ENCODE measurements at places on chromosomes 6 and 20.
A peak's percentile ranks its signal among the peaks of the same experiment; 100 is the strongest.

DNA sequence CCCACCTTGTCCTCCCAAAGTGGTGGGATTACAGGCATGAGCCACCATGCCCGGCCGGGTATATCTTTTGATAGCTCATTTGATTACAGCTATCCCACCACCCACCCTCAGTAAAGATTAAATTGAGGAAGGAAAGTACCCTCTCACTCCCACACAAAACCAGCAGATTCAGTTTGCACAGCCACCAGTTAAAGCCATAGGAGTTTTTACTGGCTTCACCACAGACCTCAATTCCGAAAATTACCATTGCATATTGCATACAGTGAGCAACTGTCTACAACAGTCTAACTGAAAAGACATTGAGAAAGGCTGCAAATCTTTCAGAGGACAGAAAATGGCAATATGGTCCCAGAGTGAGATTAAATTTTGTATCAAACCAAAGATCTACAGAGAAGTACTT, 34.9 kb downstream of the ESF1 start:
- no peak for DNase-seq

GRCh38 chr6:50927800-50928199, 109.1 kb downstream of the TFAP2B start:
- DNase-seq, result no peak

- no peak for DNase-seq
These were observed 85.3 kb downstream of the GJA10 start for GRCh38 chr6:89979481-89980119.

GRCh38 chr6:140039364-140039763, 664.9 kb upstream of the CITED2 start:
- no peak for DNase-seq

DNA sequence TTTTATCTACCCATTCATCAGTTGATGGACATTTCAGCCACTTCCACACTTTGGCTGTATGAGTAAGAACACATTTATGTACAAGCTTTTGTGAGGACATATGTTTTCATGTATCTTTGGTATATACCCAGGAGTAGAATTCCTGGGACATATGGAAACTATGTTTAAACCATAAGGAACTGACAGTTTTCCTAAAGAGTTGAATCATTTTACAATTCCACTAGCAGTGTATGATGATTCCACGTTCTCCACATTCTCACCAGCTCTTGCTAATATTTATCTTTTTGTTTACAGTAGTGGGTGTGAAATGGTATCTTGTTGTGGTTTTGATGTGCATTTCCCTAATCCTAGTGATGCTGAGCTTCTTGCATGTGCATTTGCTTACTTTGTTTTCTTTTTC, 338.1 kb downstream of the PLCB1 start:
- DNase-seq, result no peak

DNA sequence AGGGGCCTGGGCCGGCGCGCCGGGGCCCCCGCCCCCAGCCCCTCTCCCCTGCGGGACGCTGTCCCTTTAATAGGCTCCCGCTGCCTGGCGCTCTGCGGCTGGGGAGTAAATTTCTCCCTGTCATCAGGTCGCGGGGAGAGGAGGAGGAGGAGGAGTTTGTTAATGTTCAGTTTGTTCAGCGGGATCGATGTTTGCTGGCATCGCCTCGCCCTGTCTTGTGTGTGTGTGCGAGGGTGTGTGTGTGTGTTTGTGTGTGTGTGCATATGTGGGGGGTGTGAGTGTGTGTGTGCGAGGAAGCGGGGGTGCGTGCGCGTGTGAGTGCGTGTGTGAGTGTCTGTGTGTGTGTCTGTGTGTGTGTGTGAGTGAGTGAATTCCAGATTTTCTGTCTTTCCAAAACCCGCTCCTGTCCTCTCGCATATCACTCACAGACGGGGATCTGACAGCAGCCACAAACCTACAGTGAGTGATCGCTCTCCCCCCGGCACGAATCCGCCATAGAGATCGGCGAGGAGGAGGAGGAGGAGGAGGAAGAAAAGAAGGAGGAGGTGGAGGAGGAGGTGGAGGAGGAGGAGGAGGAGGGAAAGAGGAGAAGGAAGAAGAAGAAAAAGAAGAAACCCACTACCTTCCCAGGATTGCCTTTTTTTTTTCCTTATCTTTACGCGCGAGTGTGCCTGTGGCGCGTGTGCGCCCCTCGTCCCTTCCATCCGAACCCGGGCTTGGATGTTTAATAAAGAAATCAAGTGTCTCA, at the start of gene TSHZ2:
Gene TSHZ2 (plus strand): TSS at position 169 of the 748 bp plus-strand sequence. CDS start 936 bp downstream, outside the sequence.
- peak; percentile 47 for DNase-seq

GRCh38 chr6:20473518-20473917, 60.7 kb upstream of the CDKAL1 start:
- DNase-seq, result no peak

GRCh38 chr6:3347247-3347646, 88.5 kb downstream of the PSMG4 start:
- no peak for DNase-seq

DNA sequence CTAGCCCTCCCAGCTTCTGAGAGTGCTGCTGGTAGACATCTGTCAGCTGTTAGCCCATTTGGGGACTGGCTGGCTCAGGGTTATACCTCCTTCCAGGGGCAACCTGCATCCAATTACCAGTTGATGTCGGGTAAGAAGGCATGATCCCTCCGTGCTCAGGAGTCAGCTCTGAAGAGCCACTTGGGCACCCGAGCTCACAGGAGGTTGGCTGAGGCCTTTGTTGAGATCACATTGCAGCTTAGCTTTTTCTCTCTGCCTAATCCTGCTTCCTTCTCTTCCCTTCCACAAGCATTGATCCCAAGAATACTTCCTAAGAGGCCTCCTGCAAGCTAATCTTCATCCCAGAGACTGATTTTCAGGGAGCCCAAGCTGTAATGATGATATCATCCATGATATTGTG, 35.5 kb downstream of the SCP2D1 start:
- DNase-seq, result no peak

GRCh38 chr6:12228447-12229146, 61.6 kb upstream of the EDN1 start:
- DNase-seq, result no peak

DNA sequence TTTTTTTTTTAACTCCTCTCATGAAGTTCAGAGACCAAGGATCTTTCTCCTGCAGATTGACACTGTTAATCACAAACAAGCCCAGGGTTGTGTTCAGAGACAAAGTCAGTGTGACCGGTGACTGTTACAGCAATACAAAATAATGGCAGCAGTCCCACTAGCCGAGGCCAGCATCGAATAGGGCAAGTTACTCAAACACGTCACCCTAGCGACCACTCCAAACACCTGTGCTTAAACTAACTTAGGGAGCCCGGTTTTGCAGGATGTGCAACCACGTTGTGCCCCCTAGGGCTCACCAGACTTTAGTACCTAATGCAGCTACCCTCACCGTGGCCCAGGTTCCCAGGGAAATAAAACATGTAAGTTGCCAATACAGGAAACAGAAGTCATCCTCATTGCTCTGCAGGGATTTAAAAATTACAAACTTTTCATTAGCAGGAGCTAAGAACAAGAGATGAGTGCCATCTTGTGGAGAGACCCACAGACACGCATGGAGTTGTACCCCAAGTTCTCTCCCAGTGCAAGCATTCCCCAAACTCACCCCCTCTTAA, 38.1 kb downstream of the FAM50B start:
- DNase-seq, result no peak

GRCh38 chr6:139965393-139965792, 590.9 kb upstream of the CITED2 start:
- no peak for DNase-seq

GRCh38 chr6:91317247-91317835, 730.5 kb upstream of the MAP3K7 start:
- no peak for DNase-seq

DNA sequence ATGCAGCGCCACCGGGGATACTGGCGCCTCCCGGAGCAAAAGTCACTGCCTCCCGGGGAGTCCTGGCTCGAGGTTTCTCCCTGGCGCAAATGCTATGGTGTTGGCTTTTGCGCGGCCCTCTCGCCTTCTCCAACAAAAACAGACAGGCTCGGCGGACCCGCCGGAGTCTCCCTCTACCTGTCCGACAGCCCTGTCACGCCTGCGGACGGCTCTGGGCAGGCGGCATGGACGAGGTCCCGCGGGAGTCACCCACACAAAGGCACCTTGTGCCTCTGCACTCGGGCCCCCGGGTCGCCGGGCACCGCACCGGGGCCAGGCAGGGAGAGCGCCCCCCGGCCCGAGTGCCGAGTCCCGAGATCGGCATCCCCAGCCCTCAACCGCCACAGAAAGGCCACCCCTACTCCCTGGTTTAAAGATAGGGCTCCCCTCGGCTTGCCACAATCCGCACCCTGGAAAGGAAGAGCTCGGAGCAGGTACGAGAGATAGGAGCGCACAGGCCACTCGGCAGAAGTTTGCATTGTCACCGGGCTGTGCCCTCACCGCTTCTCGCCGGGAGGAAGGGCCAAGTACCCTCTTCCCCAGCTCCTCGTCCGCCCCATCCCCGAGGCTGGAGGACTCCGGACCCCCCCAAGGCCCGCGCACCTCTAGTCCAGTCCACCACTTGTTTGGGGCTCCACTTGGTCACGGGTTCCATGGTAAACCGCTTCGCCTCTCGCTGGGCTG, 903 bp downstream of the CNKSR3 start:
- no peak for DNase-seq

DNA sequence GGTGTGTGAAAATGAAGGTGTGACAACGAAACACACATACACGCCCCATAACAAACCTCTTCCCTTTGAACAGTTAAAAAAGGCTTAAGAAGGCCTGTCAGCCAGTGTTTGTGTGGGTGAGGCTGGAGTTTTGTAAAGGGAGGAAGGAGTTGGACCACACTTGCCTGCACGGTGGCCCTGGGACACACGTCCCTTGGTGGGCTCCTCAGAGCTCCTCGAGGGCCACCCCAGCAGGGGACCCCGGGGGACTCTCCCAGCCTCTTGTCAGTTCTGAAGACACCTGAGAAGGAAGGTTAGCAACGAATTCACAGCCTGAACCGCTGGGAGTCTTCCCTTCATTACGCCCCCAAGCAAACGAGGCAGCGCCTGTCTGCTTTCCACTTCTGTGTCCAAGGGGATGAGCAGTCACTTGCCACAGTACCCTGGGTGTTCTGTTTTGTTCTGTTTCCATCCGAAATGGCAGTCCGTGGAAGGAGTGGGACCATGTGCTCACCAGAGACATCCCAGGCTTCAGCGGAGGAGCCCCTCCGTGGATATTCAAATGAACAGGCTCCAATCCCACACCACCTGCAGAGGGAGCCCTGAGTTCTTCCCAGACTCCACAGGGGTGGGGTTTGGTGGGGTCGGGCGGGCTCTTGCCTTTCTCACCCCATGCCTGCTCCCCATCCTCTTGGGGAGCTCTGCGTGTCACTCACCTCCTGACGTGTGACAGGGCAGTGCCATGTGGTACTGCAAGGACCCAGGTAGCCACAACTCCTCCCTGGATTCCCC, 68.6 kb downstream of the NRN1 start:
- no peak for DNase-seq

GRCh38 chr6:31702405-31702818, 712 bp downstream of the ABHD16A start:
- DNase-seq, result no peak

- peak; percentile 28 for DNase-seq
These were observed 81.7 kb upstream of the NFATC2 start for GRCh38 chr20:51624157-51624731.

DNA sequence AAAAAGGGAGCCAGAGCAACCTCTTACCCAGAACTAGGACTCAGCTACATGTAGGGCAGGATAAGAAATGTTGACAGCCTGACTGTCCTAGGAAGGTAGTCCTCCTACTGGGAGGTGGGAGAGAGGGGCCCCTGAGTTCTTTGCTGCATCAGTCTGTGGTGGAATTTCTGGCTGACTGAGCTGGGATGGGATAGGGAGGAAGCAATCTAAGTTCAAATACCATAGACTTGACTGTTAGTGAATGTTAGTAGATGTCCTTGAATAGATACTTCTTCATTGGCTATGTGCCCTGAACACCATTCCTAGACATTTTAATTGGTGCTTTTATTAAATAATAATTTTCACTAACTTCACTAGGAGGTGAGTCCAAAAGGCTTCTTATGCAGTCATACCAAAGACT, 1343.6 kb upstream of the CITED2 start:
- DNase-seq, result no peak

GRCh38 chr6:37480951-37481534, 18.6 kb downstream of the CCDC167 start:
- no peak for DNase-seq

GRCh38 chr6:150640556-150641209, 41.0 kb downstream of the PLEKHG1 start:
- no peak for DNase-seq

DNA sequence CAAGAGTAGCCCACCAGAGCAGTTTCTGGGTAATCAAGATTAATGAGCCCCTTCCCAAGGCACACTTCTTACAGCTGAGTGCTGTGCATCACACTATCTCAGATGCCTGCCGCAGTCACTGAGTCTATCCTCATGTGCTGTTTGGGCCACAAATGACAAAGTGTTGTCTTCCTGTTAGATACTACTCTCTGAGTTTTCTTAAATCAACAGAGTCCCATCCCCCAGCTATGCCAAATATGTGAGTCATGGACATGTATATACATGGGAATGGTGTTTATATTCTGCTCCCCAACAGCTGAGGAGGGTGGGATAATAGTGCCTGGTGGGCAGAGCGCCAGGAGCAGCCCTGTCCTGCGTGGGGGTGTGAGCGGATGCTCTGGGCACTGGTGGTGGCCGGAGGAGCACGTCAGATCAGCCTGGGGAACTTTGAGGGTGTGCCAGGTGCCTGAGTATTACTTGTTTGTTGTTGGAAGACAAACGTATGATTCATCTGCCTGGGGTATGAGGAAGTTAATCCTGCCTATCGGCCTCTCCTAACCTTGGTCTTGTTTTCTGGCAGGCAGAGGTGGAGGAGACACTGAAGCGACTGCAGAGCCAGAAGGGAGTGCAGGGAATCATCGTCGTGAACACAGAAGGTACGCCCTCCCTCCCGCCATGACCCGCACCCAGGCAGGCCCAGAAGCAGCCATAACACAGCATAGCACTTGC, 9.6 kb downstream of the DYNLRB1 start:
- no peak for DNase-seq

DNA sequence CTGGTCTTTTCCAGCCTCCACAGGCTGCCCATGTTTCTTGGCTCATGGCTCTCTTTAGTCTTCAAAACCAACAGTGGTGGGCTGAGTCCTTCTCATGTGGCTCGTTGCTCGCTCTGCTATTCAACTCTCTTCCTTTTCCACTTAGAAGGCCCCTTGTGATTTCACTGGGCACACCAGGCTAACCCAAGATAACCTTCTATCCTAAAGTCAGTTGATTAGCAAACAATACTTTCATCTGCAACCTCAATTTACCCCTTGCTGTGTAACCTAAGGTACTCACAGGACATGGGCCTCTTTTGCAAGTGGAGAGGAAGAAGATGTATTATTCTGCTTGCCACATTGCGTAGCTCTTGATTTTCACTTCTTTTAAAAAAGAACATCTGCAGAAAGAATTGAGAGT, 79.6 kb downstream of the UTRN start:
- DNase-seq, result no peak
